Amniotic stem cell (primary cell): ENCODE measurements at places on chromosomes 5 and 9.

DNA sequence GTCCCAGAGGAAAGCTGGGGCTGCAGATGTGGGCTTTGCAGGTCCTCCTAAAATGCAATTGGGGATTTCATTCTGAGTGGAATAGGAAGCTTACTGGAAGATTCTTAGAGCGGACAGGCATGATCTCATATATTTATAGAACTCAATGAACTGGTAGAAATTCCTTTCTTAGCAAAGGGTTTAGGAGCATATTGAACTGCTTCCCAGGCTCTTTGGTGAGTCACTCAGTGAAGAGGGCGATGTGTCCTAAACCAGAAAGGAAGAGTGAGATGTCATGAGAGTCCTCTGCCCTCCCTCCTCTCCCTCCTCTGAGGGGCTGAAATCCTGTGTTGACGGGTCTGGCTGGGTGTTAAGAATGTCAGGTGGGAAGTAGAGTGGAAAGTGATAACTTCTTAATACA lies 26.3 kb upstream of the SEMA6A start:
- no peak for DNase-seq

DNA sequence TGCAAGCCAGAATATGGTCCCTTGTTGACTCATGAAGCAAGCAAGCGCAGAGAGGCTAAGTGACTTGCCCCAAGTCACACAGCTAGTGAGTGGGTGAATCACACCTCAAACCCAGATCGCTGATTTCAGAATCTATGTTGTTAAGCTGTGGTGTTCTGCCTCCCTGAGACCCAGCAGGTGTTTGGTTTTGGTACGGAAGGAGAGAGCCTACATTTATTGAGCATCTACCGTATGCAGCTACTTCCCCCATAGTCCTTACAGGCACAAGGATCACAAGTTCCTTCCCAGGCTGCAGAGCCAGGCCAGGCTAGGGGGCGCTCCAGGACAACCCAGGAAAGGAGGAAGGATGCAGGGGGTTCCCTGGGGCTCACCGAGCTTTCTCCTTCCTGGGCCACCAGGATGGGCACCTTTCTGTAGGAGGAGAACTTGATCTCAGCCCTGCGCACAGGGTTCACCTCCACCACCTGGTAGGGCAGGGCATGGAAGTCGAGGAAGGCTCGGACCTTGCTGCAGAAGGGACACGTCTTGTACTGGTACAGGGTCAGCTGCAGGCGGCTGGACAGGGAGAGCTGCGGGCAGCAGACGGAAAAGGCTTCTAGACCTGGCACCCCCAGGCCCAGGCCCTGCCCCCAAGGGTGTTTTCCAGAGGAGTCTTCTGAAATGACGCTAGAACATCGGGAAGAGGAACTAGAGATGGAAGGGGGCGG lies 2.5 kb downstream of the PTGES2 start:
- no peak for DNase-seq

DNA sequence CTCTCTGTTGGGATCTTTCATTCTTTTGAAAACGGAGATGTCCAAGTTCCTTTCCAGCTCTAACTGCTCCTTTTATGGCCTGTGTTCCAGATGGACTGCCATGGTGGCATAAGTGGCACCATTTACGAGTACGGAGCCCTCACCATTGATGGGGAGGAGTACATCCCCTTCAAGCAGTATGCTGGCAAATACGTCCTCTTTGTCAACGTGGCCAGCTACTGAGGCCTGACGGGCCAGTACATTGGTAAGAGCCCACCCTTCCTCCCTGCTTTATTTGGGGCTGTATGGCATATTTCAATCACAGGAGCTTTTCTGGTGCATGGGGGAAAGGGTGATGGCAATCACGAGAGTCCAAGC lies 4.8 kb downstream of the GPX3 start:
- no peak for DNase-seq

GRCh38 chr9:97842960-97843359 lies 10.1 kb upstream of the FOXE1 start:
- DNase-seq: no peak

GRCh38 chr5:91521334-91521733 lies 138.2 kb upstream of the ARRDC3 start:
- DNase-seq: no peak

DNA sequence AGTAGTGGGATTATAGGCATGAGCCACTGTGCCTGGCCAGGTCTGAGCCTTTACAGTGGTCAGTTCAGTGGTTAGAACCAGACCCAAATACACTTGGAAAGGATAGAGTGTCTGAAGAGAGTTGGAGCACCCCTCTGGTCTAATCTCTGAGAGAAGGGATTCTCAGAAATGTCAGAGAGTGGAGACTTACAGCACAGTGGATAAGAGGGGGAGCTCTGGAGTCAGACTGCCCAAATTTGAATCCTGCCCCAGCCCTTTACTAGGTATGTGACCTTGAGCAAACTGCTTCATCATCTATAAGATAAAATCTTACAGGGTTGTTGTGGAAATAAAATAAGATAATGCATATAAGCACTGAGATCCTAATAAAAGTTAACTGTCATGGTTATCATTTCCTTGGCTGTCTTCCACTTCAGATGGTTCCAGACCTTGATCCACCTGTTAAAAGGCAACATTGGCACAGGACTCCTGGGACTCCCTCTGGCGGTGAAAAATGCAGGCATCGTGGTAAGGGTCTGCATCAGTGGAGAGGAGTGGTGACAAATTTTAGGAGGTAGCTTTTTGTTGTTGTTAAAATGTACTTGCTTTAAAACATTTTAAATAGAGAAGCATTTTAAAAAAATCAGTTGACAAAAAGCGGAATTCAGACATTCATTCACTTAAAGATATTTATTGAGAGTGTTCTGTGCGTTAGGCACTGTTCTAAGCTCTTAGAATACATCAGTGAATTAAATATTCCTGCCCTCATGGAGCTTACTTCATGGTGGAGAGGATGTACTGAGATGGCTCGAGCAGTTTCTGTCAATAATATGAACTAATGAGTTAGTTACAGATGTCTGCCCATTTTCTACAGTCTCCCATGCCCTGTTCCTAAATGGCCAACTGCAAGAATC lies 16.0 kb downstream of the SLC36A1 start:
- DNase-seq: no peak

GRCh38 chr5:105752801-105753200 lies 1917.9 kb downstream of the EFNA5 start:
- no peak for DNase-seq

GRCh38 chr9:1208157-1208556 lies 158.0 kb downstream of the DMRT2 start:
- DNase-seq: no peak

DNA sequence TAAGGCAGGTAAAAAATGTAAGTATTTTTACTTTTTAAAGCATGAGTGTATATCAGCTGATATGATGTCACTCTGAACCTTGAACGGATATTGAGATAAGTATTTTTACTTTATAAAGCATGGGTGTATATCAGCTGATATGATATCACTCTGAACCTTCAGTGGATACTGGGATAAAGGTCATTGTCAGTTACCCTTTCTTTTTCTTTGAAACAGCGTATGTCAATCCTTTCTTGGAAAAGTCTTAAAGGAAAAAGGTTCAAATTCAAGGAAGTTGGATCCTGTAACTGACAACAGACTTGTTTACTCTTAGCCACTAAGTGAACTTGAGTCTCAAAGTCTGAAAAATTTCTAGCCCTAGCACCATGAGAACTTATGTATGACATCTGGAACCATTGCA lies 61.7 kb upstream of the IFNK start:
- no peak for DNase-seq

- no peak for DNase-seq
These were observed 1775.7 kb upstream of the C9orf72 start for GRCh38 chr9:29348999-29349398.

DNA sequence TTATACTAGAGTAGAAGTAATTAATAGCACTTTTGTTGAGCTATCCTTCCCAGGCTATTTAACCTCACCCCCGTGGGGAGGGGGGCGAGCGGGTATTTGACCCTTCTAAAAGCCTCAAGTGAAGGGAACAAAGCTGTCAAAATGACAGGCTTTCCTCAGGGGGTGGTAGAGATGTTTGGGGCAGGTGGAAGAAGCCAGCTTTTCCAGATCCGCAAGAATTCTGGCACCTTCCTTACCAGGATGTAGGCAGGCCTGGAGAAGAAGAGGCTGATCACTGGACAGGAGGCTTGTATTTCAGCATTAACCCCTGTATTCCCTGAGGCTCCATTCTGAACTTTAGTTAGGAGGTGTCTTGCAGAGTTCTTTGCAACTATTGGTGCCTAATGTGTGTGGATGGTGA lies 26.2 kb upstream of the MLANA start:
- DNase-seq: no peak

DNA sequence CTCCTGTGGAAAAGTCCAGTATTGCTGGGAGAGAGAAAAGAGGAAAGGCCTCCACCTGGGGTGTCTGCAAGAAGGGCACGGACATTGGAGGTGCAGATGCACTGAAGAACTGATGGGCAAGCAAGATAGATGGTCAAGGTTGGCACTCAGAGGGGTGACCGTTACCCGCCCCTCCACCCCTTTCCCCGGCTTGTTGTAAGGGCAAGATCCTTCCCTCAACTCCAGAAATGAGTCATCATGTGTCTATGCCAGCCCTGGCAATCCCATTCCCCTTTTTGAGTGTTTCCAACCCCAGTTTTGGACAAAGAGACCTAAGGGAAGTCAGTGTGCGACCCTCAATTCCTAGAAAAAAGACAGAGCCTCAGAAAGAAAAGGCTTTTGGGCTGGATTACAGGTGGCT lies 34.9 kb upstream of the ATP6V1G1 start:
- no peak for DNase-seq

- DNase-seq: no peak
These were observed 1.3 kb upstream of the CDHR2 start for GRCh38 chr5:176547802-176548201.

DNA sequence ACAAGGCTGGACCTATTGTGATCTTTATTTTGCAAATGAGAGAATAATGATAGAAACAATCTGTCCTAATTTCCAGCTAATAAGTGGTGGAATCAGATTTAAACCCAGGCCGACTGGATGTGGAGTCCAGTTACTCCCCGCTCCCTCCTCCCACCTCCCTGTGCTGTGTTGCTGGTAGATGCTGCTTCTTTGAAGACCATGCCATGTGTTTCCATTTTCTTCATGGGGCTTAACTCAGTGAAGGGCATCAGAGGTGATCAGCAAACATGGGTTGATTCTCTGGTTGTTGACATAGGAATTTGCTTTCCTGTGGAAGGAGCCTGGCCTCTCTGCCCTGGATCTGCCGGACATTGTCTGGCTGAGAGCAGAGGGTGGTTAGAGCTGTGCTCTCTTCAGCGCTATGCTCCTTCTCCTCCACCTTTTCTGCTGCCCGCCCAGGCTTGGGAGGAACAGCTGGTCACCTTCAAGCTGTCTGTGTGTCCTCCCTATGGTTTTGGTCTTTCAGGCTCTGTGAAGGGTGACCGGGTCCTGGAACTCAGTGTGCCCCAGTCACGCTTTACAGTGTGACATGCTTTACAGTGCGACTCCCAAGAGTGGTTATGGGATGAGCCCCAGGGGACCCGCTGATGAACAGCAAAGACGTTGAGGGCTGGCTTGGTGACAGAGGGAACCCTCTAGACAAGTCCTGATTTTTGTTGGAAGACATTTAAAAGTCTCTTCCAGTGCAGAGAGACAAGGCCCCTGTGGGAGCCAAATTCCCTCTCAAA lies 68.4 kb upstream of the RPS23 start:
- DNase-seq: no peak

DNA sequence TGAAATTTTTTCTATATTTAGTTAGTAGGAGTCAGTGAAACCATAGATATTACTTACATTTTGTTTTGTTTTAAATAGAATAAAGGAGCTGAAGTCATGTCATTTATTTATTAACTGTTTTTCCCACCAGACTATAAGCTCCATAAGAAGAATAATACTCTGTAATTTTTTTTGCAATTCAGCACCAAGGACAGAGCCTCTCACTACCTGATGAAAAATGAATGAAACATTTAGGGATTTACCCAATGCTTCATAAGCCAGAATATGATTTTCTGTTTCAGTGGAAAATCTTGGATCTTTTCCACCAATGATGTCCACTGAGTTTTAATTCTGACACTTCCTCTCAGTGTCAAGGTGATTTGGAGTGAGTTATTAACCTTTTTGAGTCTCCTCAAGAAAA lies 624.9 kb upstream of the GRAMD2B start:
- DNase-seq: peak; percentile 5

DNA sequence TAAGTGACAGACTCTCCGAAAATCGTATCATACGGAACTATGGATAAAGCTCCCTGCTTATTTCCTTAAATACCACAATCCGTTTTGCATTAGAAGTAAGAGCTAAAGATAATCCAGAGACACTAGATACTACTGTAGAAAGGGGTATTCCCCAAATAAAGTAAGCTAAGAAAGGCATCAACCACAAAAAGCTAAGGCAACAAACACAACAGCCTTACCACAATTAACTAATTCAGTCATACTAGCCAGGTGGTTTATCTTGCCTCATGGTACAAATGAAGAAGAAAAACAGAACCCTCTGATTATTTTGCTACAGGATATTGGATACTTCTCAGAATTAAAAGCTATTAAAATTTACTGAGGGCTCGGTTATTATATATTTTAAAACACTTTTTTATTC lies 14.1 kb downstream of the ERP44 start:
- DNase-seq: no peak

DNA sequence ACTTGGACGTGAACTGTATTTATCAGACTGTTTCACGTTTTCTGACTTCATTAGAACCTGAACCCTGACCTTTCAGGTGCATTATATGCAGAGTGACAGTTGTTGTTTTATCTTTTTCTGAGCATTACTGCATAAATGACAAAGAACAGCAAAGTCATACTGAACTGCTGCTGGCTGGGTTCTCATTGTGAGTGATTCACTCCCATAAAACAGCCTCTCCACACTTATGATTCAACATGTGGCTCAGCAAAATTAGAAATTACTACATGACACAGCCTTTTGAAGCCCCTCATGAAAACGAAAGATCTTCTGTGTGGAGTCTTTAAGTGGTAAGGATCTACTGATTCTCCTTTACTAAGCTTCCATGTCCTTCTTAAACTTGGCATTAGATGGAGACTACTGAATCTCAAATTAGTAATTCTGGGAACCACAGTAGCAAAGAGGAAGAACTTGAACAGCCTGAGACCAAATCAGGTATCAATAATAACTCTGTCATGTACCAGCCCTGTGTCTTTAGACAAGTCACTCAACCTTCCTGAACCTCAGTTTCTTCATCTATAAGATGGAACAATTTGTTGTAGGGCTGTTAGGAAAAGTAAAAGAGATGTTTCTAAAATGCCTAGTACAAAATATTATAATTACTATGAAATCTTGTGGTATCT lies 172.3 kb upstream of the GNA14 start:
- no peak for DNase-seq

DNA sequence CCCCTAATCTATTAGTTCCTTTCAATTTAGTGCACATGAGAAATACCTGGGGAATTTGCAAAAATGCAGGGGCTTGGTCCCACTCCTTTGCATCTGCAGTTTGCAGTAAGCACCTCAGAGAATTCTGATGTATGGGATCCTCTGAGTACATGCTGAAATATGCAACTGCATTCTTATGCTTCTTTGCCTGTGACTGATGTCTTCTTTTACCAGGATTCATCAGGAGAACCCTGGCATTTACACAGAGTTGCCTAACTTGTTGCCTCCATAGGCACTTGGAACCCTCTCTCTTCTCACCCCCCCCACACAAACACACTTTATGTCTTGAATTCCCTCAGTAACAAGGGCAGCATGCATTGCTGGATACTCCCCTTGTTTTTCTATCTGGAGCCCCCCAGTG lies 173.1 kb downstream of the KDM4C start:
- no peak for DNase-seq

- DNase-seq: no peak
These were observed 28.4 kb downstream of the LMX1B start for GRCh38 chr9:126642010-126642744.

GRCh38 chr9:75599126-75599525 lies 291.3 kb upstream of the PCSK5 start:
- DNase-seq: no peak

- DNase-seq: no peak
These were observed 16.6 kb upstream of the S1PR3 start for GRCh38 chr9:88974641-88975040.

- no peak for DNase-seq
These were observed 386.7 kb downstream of the NTRK2 start for GRCh38 chr9:85056203-85056572.
